Gastroesophageal sphincter (tissue), 4 donors: ENCODE measurements at places on chromosomes 7 and 10. TPM values are rescaled to one million over a fixed set of nuclear protein-coding genes. Genes with fewer than 3 reads are reported as not detected.
A peak's percentile ranks its signal among the peaks of the same experiment; 100 is the strongest.

GRCh38 chr10:13871776-13872175, 285.0 kb downstream of the PRPF18 start:
- peaks cover 32% of the 10 kb centered on the region for H3K4me1 ChIP-seq
- no peaks in the 10 kb centered on the region for H3K36me3 ChIP-seq
- no peak overlapping the region for H3K4me3 ChIP-seq
- H3K27ac ChIP-seq: no peak overlapping the region

The CACNB2 gene
- 158 TPM for total RNA-seq

- H3K36me3 ChIP-seq: no peaks in the 10 kb centered on the region
- H3K4me3 ChIP-seq: no peak overlapping the region
- H3K4me1 ChIP-seq: no peaks in the 10 kb centered on the region
- no peak overlapping the region for H3K27ac ChIP-seq
- no peak for ATAC-seq
Observed at GRCh38 chr7:93569189-93569588, 5.3 kb downstream of the CALCR start.

The TMEM139 gene
- not detected for total RNA-seq

DNA sequence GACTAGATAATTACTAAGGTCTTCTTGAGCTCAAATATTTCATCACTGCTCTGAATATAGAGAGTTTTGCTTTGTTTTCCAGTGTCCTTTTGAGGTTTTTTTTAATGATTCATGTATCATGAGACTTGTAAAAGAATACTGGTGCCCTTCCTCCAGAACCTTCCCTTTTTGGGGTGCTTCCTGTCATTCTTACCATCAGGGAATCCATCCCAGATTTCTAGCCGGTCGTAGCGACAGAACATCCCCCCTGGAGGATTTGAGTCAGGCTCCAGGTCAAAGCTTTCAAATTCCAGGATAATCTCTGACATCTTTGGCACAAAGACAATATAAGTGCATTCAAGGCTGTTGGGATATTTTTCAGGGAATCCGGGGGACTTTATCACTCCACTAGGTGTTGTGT, 71.0 kb downstream of the NRP1 start:
- no peak for ATAC-seq
- H3K27me3 ChIP-seq: no peaks in the 10 kb centered on the region
- no peaks in the 10 kb centered on the region for H3K4me1 ChIP-seq
- peak overlapping the region; percentile 20 for H3K27ac ChIP-seq
- H3K36me3 ChIP-seq: no peaks in the 10 kb centered on the region
- no peak overlapping the region for H3K4me3 ChIP-seq

DNA sequence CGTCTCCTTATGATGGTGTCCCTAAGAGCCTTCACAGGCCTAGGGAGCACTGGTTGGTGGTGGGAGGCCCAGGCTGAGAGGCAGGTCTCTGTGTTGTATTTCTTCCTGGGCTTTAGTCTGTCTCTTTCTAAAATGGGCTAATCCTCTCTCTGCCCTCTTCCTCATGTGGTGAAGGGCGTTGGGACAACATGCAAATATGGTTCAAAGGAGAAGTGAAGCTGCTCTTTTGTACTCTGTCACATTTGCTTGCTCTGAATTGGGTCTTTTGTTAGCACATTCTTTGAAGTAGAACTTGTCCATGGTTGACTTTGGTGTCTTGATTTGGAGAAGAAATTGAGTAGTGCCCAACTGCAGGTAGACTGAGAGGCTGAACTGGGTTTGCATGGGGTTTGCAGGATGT, 814 bp downstream of the HK1 start:
- no peaks in the 10 kb centered on the region for H3K36me3 ChIP-seq
- H3K4me3 ChIP-seq: no peak overlapping the region
- ATAC-seq: no peak
- H3K4me1 ChIP-seq: no peaks in the 10 kb centered on the region
- H3K27ac ChIP-seq: no peak overlapping the region

GRCh38 chr7:23964715-23965114, 254.7 kb downstream of the STK31 start:
- no peak overlapping the region for H3K4me3 ChIP-seq
- H3K4me1 ChIP-seq: no peaks in the 10 kb centered on the region
- ATAC-seq: no peak
- no peaks in the 10 kb centered on the region for H3K27me3 ChIP-seq

- no peak overlapping the region for H3K27ac ChIP-seq
- no peaks in the 10 kb centered on the region for H3K36me3 ChIP-seq
- H3K4me1 ChIP-seq: no peaks in the 10 kb centered on the region
Observed at GRCh38 chr10:35633006-35633980, 8.8 kb downstream of the FZD8 start.

DNA sequence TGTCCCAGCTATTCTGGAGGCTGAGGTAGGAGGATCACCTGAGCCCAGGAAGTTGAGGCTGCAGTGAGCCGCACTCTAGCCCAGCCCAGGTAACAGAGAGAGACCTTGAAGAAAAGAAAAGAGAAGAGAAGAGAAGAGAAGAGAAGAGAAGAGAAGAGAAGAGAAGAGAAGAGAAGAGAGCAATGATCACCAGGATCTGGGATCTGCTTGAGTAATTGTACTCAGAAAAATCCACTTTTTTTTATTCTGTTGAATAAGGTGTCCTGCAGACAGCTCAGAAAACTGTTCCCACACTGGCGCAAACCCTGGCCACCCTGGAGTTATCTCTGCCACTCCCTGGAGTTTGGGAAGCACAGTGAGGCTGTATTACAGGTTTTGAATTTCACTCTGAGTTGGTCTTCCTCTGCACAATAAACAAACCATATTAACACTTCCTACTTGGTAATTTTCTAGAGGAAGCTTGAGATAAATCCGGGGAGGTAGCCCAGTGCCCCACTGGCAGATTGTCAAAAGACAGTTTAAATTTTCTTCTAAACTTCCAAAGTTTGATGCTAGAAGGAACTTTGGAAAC, 9.6 kb upstream of the OAT start:
- H3K4me3 ChIP-seq: no peak overlapping the region
- H3K27me3 ChIP-seq: peaks cover 20% of the 10 kb centered on the region
- H3K27ac ChIP-seq: no peak overlapping the region
- no peaks in the 10 kb centered on the region for H3K4me1 ChIP-seq
- H3K36me3 ChIP-seq: no peaks in the 10 kb centered on the region

DNA sequence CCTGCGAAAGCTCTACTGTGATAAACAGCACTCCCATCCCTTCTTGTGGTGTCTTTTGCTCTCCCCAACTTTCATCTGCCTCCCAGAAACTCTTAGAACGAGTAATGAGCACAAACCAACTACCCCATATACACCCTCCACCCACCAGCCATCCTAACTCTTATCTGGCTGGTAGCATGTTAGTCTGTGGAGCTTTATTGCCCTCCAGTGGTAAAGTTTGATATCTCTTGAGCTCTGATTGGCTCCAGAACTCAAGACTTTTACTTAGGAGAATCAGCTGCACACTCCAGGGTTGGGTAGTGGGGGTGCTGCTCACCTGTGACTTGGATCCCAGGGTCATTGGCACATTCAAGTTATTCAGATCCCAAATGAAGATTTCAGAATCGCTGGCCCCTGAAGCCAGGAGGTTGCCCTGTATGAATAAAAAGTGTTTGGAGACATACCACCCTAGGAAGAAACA, 10.9 kb downstream of the SEC31B start:
- H3K27me3 ChIP-seq: no peaks in the 10 kb centered on the region
- no peak overlapping the region for H3K27ac ChIP-seq
- H3K4me1 ChIP-seq: no peaks in the 10 kb centered on the region
- H3K36me3 ChIP-seq: no peaks in the 10 kb centered on the region
- ATAC-seq: no peak
- H3K4me3 ChIP-seq: no peak overlapping the region

GRCh38 chr10:71496927-71497762, 100.4 kb downstream of the CDH23 start:
- H3K4me3 ChIP-seq: no peak overlapping the region
- no peak for ATAC-seq
- H3K27ac ChIP-seq: no peak overlapping the region
- H3K27me3 ChIP-seq: no peaks in the 10 kb centered on the region
- no peaks in the 10 kb centered on the region for H3K36me3 ChIP-seq

The HYAL4 gene
- total RNA-seq: not detected

- H3K36me3 ChIP-seq: peaks cover 100% of the 10 kb centered on the region
- H3K27ac ChIP-seq: no peak overlapping the region
- H3K4me1 ChIP-seq: no peaks in the 10 kb centered on the region
- no peak for ATAC-seq
Observed at GRCh38 chr10:90890347-90890746, 18.6 kb downstream of the RPP30 start.

DNA sequence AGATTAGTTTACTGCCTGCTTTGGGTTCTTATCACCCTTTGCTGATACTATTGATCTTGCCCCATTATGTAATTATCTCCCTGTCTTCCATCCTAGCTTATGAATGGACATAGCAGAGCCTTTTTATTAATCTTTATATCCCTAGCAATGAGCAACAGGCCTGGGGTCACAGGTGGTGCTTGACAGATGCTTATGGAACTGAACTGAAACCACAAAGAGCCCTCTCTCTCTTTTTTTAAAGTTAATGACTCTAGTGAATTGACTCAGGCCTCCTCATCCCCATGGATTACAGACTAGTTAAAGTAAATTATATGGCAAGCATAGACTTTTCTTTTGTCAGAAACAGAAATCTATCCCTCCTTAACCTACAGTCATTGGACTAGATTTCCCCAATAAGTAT, 265.2 kb downstream of the PHTF2 start:
- ATAC-seq: no peak
- H3K4me3 ChIP-seq: no peak overlapping the region
- H3K4me1 ChIP-seq: no peaks in the 10 kb centered on the region
- H3K27me3 ChIP-seq: no peaks in the 10 kb centered on the region

The TMUB1 gene
- total RNA-seq: 45.0 TPM

The CCL26 gene
- 0.58 TPM for total RNA-seq

- H3K36me3 ChIP-seq: no peaks in the 10 kb centered on the region
- no peak overlapping the region for H3K4me3 ChIP-seq
- H3K27ac ChIP-seq: no peak overlapping the region
- H3K27me3 ChIP-seq: peaks cover 41% of the 10 kb centered on the region
- no peaks in the 10 kb centered on the region for H3K4me1 ChIP-seq
Observed at GRCh38 chr10:42734536-42734935, 48.1 kb upstream of the BMS1 start.

GRCh38 chr7:76129366-76129765, 72.3 kb upstream of the SRRM3 start:
- H3K36me3 ChIP-seq: no peaks in the 10 kb centered on the region
- H3K27ac ChIP-seq: no peak overlapping the region
- no peaks in the 10 kb centered on the region for H3K4me1 ChIP-seq
- no peak for ATAC-seq

DNA sequence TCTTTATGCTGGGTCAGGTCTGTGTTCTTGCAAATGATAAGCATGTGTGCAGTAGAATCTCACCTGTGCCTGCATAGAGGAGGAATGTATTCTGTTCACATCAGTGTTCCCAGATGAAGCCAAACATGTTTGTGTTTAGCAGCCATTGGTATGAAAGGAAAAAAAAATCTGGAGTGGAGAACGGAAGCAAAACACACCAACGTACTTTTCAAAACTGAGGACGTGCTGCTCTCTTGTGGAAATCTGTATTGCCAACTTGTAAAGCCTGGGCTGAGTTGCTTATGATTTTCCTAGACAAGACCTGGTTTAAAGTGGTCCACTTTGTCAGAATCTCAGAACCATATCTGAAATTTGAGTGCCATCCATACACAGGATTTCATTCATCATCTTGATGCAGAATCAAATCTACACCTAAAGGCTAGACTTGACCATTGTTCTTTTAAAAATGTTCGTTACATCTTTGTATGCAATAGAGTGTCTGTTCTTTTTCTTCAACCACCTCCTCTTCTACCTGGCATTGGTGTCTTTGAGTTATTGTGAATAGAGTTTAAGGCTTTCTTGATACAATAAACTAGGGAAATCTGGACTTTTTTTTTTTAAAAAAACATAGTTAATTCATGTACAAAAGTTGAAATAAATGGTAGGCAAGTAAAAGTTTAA, 367.7 kb downstream of the PHF14 start:
- no peaks in the 10 kb centered on the region for H3K36me3 ChIP-seq
- H3K4me1 ChIP-seq: peaks cover 7% of the 10 kb centered on the region
- no peak overlapping the region for H3K4me3 ChIP-seq

DNA sequence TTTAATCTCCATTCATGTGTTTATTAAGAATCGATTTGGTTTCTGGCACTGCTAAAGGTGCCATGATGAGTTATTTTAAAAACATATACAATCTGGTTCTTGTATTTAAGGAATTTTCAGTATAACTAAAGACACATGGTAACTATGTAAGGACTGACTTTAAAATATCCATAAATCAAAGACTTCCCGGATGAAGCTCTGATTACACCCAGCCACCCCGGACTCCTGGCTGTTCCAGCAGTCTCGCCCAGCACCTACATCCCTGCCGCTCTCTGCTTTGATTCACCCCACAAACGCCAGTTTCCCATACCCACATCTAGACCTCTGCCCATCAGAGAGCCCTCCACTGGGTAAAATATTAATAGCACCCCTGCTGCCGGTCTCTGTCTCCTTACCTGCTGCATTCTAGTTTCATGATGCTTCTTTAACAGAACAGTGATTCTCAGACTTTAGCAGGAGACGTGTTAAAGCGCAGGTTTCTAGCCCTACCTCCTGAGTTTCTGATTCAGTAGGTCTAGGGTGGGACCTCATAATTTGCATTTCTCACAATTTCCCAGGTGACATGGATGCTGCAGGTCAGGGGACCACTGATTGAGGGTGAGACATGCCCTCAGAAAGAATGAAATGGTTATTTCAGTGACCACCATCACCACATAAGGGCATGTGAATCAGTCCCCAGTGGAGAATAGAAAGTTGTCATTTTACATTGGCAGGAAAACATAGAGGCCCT, 185.7 kb downstream of the KIAA1217 start:
- no peak for ATAC-seq
- no peaks in the 10 kb centered on the region for H3K27me3 ChIP-seq
- no peaks in the 10 kb centered on the region for H3K4me1 ChIP-seq
- H3K36me3 ChIP-seq: no peaks in the 10 kb centered on the region

The FAM185A gene
- 36.3 TPM for total RNA-seq

The MOGAT3 gene
- not detected for total RNA-seq

GRCh38 chr7:87216701-87217508, 2.6 kb downstream of the TMEM243 start:
- H3K27me3 ChIP-seq: no peaks in the 10 kb centered on the region
- no peak overlapping the region for H3K4me3 ChIP-seq
- no peak overlapping the region for H3K27ac ChIP-seq
- H3K4me1 ChIP-seq: peaks cover 3% of the 10 kb centered on the region
- H3K36me3 ChIP-seq: no peaks in the 10 kb centered on the region

The UNC5B gene
- 2.2 TPM for total RNA-seq

DNA sequence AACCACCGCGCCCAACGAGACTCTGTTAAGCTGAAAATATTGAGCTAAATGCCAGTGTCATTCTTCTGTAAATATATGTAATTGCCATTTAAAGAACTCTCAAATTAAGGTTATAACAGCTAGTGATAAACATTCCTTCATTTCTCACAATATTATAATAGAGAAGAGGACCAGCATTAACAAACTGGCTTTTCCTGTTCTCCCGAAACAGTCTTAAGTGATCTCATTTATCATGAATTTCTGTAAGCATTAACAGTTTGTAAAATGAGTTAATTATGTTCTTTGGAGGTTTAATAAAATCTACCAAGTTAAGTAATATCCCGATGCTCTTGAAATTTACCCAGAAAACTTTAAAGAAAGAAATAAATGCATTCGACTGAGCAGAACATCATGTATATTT, 352.8 kb downstream of the KCNMA1 start:
- no peaks in the 10 kb centered on the region for H3K4me1 ChIP-seq
- ATAC-seq: no peak
- no peaks in the 10 kb centered on the region for H3K36me3 ChIP-seq
